ENCODE measurements at places on chromosomes 4 and X.
A peak's percentile ranks its signal among the peaks of the same experiment; 100 is the strongest.

GRCh38 chr4:183816882-183817509 is 88.1 kb upstream of the STOX2 start:
- DNase-seq = no peak

- DNase-seq = peak; percentile 18
Measured at GRCh38 chr4:80006935-80007744, 65.9 kb downstream of the ANTXR2 start.

GRCh38 chrX:17737986-17738713 is 857 bp downstream of the SCML1 start:
- DNase-seq = peak; percentile 41

DNA sequence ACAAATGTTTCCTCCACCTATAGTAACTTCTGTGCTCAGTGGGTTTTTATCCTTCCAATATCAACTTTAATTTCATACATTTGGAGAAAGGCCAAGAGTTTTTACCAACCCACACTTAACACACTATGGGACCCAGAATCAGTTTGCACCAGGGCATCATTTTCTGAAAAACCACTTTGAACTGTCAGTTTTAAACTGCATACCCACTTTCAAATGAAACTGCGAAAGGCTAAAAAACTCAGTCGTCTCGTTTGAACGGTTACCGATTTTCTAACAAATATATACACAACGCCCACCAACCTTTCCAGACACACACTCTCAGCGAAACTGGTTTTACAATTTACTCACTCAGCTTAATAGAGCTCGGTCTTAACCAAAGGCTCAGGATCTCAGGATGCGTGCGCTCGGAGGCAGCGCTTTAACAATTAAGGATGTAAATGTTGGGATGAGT is 376 bp downstream of the ABCG2 start:
- DNase-seq = no peak

- peak; percentile 3 for DNase-seq
Measured at GRCh38 chrX:44106864-44107263, 133.7 kb upstream of the NDP start.

GRCh38 chr4:15659768-15660570 is 4.8 kb upstream of the FBXL5 start:
- DNase-seq = peak; percentile 94

DNA sequence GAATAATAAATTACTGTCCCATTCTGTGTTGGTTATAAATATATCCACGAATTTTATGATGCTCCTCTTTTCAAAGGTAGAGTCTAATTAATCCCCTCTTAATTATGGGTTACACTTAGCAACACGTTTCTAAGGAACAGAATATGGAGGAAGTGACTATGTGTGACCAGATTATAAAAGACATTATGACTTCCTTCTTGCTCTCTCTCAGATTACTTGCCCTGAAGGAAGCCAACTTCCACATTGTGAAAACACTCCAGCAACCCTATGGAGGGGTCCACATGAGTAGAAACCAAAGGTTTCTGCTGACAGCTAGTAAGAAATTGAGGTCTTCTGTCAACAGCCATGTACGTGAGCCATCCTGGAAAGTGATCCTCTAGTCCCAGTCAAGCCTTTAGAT is 59.3 kb downstream of the WDFY3 start:
- DNase-seq = peak; percentile 22

DNA sequence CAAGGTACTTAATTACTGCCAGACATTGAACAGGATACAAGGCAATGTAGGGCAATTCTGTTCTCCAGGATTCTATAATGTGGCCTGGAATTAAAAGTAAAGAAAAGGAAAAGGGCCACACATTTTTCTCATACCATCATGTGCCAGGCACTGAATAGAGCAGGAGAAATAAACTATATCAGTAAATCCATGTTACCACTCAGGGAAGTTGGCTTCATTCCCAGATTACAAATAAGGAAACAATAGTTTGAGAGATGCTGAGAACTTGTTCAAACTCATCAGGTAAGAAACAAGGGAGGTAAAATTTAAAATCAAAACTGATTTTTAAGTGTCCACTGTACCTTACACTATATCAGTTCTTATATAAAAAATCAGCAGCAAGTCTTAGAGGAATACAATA is 645.0 kb upstream of the ATOH1 start:
- no peak for DNase-seq
